WERI-Rb-1 (cell line): ENCODE measurements at places on chromosomes 16 and 17.

GRCh38 chr16:84959045-84959576 lies 52.2 kb downstream of the ZDHHC7 start:
- no peak for DNase-seq

- DNase-seq: no peak
Measured at GRCh38 chr17:39739885-39740356, 2.2 kb downstream of the GRB7 start.

DNA sequence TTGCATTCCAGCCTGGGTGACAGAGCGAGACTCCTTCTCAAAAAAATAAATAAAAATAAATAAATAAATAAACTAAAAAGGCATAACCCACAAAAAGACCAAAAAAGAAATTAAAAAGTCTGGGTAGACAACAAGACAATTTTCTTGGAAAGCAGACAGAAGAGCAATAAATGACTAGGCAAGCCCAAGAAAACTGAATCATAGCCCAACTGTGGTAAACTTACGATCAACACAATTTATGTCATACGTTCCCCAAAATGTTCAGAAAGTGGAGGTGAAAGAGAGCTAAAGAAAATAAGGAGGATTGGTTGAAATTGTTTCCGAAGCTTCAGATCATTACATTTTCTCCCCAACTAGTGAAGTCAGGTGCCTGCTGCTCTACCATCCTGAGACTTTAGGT lies 31.3 kb upstream of the C17orf78 start:
- DNase-seq: no peak

DNA sequence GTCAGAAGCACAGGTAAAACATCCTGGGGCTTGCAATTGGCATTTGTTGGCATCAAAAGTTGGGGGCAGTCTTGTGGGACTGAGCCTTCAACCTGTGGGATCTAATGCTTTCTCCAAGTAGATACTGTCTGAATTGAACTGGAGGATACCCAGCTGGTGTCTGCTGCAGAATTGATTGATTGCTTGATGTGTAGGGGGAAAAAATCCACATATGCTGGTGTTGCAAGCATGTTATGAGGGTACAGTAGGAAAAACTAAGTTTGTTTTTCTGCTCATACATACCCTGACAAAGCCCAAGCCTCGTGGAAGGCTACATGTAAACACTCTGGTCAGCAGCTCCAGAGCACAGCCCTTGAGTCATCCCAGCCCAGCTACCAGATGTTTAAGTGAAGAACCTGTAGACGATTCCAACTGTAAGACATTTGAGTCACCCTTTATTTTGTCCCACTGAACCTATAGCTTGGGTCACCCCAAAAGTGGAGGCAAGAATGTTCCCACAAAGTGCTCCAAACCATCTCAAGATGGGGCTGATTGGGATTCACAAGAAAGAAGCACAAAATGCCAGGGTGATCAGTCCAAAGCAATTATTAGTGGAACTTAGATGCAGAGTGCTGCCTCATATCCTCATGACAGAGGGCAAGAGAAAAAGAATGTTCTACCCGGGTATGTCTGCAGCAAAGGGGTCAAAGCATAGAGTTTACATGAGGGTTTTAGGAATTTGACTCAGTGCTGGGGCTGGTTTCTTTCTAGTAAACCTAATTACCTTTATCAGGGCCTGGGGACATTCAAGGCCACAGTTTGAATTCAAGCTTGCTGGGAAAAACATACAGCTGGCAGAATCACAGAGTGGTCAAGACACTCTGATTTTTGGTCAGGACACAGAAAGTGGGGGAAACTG lies 9.6 kb upstream of the APPBP2 start:
- DNase-seq: no peak

GRCh38 chr17:50824429-50824828 lies 11.0 kb upstream of the WFIKKN2 start:
- no peak for DNase-seq

DNA sequence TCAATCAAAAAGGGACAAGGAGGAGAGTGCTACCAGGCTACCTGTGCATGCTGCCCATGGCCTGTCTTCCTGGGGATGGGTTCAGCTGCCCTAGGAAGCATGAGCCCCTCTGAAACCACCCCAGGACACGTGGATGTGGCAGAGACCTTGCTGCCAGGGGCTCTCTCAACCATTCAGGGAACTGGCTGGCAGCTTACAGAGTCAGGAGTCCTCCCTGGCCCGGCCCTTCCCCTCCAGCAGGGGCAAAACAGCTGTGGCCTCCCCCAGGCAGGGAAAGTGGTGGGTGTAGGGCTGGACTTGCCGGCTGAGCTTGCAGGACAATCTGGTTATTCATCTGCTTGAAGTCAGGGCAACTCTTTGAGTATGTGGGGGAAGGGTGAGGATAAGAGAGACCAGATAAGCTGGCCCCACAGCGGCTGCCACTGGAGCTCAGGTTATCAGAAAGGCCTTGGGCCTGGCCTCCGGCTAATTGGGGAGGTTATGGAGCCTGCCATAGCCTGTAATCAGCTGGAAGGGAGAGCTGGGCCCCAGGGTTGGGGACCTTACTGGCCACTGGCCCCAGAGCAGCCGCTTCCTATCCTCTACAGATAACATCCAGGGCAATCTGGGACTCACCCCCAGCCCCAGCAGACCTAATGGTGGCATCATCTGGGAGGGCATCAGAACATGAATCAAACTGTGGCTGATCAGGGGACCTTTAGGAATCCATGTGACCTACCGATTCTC lies 5.6 kb upstream of the TBX2 start:
- DNase-seq: peak; percentile 93

GRCh38 chr16:71746442-71747046 lies 22.0 kb upstream of the PHLPP2 start:
- DNase-seq: no peak

GRCh38 chr16:85498607-85499006 lies 114.5 kb upstream of the GSE1 start:
- no peak for DNase-seq

DNA sequence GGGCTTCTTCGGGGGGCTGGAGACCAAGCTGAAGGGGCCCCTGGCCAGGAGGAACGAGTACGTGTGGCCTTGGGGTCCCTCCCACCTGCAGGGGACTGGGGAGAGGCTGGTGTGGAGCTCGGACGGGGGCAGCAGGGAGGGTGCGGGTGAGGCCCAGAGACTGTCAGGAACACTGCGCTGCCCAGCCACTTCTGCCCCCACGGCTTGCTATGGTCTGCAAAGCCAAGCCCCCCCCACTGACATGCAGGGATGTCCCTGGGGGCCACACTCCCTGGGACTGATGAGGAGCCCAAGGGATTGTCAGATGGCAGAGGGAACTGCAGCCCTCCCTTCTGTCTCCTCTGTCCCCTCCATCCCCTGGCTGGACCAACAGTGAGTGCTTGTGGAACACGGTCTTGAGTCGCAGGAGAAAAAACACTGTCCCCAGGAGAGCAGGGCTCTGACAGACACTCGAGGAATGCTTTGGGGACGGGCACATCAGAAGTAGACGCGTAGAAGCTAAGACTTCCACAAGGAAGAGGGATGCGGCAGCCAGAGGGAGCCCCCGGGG lies 34.6 kb downstream of the CIBAR2 start:
- DNase-seq: no peak

DNA sequence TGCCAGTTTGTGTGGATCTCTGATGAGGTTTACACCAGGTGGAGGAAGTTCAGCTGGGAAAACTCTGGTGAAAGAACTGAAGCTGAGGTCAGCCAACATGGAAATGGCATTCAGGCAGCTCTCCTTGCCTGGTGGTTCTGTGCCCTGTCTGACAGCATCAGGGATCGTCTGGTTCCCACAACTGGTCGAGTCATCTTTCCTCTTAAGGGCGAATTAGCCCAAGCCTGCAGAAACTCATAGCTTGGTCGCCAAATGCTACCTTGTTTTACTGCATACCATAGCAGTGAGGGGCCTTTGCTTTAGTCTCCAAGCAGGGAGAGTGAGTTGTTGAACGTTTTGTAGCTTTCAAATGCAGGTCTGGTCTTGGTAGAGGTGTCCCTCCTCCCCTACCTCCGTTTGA lies 7.2 kb downstream of the PLCG2 start:
- DNase-seq: no peak

- no peak for DNase-seq
Measured at GRCh38 chr17:2312736-2313135, 9.0 kb downstream of the SRR start.

GRCh38 chr17:5919089-5919488 lies 151.1 kb upstream of the WSCD1 start:
- DNase-seq: no peak

- DNase-seq: no peak
Measured at GRCh38 chr17:19375732-19376131, 2.6 kb upstream of the MAPK7 start.

GRCh38 chr17:39376434-39376833 lies 25.0 kb downstream of the FBXL20 start:
- DNase-seq: no peak

DNA sequence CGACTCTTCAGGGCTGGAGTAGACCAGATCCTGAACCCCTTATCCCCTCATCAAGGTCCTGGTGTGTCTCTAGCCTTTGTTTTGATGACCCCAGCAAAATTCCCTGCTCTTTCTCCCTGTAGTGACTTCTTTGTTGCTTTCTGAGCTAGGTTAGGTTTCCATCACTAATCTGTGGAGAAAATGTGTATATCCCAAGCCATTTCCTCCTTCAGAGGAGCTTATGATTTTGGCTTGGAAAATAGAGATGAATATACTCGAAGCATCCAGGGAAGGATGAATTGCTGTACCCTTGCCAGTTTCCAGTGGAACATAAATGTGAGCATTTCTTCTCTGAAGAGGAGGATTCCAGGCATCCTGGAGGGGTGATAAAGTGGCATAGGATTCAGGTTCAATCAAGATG lies 55.8 kb downstream of the KSR1 start:
- no peak for DNase-seq

DNA sequence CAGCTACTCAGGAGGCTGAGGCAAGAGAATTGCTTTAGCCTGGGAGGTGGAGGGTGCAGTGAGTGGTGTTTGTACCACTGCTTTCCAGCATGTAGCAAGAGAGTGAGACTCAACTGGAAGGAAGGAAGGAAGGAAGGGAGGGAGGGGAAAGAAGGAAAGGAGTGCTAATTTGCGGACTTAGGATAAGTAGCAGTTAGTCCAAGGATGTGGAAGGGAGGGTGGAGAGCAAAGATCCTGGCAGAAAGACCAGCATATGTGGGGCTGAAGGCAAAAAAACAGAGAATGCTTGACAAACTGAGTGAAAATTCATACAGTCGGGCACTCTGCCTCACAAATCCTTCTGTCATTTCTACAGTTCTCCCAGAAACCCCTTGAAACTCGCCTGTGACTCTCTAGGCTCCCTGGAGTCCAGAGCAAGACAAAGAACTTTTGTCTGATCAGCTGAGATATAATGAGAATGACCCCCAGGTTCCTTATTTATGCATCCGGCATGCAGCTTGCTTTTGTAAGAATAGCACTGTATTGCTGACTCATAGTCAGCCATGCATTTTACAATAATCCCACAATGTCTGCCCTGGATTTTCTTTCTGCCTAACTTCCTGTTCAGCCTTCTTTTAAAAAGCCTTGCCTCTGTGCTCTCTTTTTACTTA lies 31.5 kb downstream of the CDK5RAP3 start:
- DNase-seq: no peak

DNA sequence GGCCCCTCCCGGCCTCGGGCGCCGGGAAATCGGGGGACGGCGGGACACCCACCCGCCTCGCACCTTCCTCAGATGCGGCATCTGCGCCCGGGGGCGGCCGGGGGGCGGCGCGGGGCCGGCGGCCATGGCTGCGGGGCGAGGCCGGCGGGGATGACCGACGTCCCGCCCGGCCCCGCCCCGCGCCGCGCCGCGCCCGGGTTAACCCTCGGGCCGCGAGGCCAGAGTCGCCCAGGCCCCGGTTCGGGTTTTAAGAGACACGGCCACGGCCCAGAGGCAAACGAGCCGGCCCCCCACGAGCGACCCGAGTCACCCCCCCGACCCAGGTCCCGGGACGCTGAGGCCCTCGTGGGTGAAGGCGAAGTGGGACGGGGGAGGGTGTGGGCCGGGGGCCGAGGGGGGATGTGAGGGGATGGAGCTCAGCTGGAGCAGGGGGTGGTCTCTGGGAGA lies at the start of gene RGS11:
TSS of gene RGS11 (minus strand) at position 159 of the 447 bp plus-strand sequence. CDS start at position 126, 33 bp downstream.
- no peak for DNase-seq

GRCh38 chr17:68519911-68520310 lies 7.7 kb downstream of the PRKAR1A start:
- no peak for DNase-seq

GRCh38 chr16:8179615-8180014 lies 410.7 kb downstream of the TMEM114 start:
- no peak for DNase-seq

GRCh38 chr17:32323811-32324491 lies 18.0 kb downstream of the C17orf75 start:
- no peak for DNase-seq

DNA sequence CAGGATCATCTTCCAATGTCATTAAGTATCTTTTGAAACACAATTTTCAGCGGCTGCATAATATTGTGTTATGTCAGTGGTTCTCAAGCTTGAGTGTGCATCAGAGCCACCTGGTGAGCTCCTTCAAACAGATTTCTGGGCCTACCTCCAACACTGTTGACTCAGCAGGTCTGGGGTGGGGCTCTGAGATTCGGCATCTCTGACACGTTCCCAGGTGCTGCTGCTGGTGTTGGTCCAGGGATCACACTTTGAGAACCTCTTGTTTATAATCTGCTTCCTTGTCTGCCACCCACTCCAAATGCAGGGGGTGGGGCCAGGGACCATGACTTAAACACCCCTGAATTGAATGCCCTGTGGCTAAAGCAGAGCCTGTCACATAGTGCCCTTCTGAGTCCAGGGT lies 73.8 kb upstream of the HNF1B start:
- DNase-seq: no peak

- DNase-seq: no peak
Measured at GRCh38 chr17:28523186-28523585, 17.0 kb downstream of the FOXN1 start.

- DNase-seq: peak; percentile 55
Measured at GRCh38 chr17:80987941-80988461, 3.6 kb upstream of the CHMP6 start.

DNA sequence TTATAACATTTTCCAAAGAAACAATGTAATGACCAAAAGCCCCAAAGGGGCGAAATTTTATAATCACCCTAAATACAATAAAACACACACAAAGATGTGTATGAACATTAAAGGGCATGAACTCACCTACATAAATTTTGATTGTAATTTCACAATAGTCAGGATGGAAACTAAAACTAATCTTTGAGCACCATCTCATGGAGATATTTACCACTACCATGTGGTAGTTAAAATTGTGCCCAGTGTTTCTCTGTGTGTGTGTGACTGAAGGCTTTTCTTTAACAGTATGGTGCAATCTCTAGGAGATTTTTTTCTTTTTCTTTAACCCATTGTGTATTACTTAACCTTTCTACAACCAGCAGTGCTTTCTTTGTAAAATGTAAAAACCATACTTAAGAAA lies 19.7 kb upstream of the MEIOC start:
- no peak for DNase-seq

DNA sequence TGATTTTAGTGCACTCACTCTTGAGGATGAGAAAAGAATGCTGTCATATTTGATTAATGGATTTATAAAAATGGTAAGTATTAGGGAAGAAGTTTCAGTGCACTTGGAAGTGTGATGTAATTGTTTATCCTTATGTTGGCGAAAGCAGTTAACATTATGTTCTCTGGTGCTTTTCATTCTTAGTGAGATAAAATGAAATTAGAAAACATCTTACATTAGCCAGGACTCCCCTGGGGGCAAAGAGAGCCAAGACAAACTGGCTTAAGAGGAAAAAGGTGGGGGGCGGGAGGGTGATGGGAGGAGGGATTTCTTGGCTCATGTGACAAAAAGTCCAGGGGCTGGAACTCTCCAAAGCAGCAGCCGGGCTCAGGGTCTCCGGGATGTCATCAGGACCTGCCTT lies 73.2 kb downstream of the KNOP1 start:
- DNase-seq: no peak

- DNase-seq: no peak
Measured at GRCh38 chr17:79785900-79786810, 8.2 kb downstream of the CBX2 start.

- no peak for DNase-seq
Measured at GRCh38 chr16:14491861-14492529, 138.1 kb downstream of the PARN start.
